ENCODE measurements at places on chromosomes 12 and 14. TPM values are rescaled to one million over a fixed set of nuclear protein-coding genes. Genes with fewer than 3 reads are reported as not detected.

DNA sequence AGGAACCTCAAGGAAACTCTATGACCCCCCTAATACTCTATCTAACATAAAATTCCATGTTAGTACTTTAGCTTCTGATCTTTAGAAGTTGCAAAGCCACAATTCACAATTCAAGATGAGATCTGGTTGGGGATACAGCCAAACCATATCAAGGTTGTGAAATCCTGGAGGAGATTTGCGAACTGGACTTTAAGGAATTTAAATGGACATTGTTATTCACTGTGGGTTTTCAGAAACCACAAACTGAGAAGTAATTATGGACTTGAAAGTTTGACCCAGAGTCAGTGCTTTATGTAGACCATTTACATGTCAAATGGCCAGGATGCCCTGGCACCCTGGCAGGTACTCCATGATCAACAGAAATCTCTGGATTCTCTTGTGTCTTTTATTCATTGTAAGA lies 14.2 kb upstream of the CDKL1 start:
- peak; percentile 85 for DNase-seq

DNA sequence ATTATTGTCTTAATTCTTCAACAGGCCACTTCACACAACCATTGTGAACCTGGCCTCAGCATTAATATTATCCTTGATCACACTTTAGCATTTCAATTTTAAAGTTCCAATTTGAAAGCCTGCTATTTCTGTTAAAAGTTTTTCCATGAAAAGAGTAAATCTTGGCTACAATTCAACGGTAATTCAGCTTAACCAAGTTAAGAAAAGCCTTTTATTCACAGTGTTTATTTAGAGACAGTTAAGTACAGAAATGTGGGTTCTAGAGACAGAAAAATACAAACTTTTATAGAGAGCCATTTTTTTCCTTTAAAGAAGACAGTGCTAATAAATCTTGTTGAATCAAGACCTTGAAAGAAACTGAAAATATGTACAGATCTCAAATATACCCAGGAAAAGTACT lies 103.9 kb downstream of the NPAS3 start:
- no peak for DNase-seq

DNA sequence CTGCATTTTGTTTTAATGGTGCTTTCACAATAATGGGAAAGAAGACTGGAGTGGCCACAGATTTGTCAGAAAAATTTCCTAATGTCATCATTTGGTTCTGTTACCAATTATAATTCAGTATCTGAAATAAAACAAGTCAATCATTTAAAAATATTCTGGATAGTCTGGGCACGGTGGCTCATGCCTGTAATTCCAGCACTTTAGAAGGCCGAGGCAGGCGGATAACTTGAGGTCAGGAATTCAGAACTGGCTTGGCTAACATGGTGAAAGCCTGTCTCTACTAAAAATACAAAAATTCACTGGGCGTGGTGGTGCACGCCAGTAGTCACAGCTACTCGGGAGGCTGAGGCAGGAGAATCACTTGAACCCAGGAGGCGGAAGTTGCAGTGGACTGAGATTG lies 4.0 kb upstream of the LIMA1 start:
- no peak for DNase-seq

DNA sequence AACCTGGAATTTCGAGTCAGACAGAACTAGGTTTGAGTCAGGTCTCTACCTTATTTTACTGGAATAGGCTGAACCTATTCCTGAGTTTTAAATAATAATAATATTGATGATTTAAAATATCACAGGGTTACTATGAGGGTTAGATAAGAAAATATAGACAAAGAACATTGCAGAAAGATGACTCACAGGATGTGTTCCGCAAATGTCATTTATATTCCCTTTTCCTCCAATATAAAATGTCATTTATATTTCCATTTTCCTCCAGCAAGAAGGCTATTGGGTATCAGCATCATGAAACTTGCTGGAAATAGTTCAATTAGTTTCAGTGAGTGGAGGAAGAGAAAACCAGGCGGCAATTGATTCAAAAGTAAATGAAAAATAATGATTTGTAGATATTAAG lies 163.9 kb upstream of the RASSF8 start:
- DNase-seq, result no peak

DNA sequence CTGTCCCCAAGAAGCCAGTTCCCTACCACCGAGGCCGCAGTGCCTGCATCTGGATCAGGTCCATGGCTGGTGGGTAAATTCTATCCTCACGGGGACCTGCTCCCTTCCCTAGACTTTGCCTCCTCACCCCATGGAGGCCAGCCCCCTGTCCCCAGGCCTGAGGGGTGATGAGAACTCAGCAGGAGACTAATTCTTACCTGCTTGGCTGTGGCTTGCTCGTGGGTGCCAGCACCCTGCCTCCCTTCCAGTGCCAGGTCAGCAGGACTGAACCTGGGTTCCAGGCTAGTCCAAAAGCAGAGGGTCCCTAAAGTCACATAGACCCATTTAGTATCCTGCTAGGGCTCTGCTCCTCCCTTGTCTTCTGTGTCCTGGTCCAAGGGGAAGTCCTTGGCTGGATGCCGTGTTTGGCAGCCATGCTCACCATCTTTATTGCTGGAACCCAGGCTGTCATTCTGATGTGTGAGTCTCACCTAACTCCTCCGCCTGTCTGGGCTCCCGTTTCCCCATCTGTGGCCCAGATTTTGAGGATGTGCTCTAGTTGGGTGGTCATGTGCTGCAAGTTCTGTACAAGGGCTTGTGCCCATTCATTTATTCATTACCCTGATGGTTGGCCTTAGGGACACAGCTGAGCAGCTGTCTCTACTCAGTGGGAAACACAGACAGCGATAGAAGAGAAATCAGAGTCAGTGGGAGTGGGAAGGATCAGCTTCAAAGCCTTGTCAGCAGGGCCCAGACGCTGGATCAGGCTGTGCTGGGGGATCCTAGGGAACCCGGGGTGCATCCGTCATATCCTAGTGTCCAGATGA lies 949 bp downstream of the PLBD2 start:
- peak; percentile 32 for DNase-seq

- DNase-seq, result no peak
Observed at GRCh38 chr14:84655014-84655413, 874.9 kb upstream of the FLRT2 start.

GRCh38 chr14:81396113-81396512 lies 4.0 kb downstream of the STON2 start:
- DNase-seq, result no peak

DNA sequence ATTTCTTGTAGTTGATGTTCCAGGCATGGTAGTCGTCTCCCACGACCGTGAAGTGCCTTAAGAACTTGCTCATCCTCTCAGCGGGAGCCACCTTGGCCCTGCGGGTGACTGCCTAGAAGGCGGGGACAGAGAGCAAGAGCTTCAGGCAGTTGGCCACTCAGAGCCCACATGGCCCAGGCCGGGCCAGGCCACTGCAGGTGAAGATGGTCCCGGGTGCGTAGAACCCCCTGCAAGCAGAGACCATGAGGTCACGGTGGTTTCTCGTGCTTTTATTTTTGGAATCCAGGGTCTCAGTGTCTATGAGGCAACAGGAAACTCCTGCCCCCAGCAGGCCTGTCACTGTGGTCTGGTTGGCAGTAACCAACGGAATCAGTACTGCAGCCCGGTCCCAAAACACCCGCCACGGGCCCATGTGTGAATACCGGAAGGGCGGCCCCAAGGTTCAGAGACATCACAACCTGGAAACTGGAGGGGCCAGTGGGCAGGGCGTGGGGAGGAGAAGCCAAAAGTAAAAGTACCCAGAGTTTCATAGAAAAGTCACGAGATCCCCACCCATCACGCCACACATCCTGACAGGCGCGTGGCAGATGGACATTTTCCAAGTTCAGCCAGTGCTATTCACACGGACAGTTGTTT lies 27.5 kb downstream of the HVCN1 start:
- no peak for DNase-seq

DNA sequence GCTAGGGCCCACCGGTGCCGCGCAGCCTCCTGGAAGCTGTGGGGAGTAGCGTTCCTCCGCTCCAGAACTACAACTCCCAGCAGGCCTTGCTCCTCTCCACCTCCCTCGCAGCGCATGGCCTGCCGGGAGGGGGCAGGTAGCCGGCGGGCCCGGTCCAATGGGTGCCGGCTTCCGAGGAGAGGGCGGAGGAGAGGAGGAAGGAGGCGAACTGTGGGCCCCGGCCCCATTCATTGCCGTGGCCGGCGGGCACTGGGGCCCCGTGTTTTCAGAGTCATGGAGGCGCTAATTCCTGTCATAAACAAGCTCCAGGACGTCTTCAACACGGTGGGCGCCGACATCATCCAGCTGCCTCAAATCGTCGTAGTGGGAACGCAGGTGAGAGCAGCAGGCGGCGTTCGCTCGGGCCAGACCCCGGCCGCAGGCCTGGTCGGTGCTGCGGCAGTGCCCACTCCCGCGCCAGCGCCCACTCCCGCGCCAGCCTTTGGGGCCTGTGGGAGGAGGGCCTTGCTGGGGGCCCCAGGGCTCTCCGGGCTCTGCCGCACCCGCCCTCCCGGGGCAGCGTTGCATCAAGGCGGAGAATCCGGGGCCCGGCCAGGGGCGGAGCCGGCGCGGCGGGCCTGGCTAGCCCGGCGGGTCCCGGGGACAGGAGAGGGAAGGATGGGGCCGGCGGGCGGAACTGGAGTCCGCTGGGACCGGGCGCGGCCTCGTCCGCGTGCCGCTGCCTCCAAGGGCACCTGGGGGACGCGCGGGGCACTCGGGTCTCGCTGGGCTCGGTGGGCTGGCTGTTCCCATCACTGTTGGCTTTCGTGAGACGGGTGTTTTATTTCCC lies at the start of gene DNM1L:
Gene DNM1L (plus strand): TSS at position 211 of the 829 bp plus-strand sequence. CDS start 63 bp downstream, at position 274.
- DNase-seq, result peak; percentile 97

DNA sequence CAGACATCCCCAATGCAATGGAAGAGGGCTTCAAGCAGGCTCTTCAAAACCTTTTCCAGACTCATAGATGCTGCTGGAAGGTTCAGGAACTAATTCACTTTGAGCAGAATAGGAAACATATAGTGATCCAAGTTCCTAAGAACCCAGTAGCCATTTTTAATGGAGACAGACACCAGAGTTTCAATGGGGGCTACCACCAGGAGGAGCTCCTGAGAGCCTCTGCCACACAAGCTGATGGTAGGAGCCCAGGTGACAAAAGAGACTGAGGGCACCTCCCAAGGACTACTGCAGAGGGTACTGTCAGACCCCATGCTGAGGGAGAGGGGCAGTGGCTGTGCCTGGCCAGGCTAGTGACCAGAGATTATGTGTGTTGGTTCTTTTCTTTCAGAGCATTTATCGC lies 45.9 kb downstream of the IFNG start:
- no peak for DNase-seq

DNA sequence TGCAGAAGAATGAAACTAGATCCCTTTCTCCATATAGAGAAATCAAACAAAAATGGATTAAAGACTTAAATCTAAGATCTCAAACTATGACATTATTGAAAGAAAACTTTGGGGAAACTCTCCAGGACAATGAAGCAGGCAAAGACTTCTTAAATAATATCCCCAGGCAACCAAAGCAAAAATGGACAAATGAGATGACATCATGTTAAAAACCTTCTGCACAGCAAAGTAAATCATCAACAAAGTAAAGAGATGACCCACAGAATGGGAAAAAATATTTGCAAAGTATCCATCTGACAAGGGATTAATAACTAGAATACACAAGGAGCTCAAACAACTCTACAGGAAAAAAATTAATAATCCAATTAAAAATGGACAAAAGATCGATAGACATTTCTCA lies 101.0 kb downstream of the RALGAPA1 start:
- peak; percentile 12 for DNase-seq

DNA sequence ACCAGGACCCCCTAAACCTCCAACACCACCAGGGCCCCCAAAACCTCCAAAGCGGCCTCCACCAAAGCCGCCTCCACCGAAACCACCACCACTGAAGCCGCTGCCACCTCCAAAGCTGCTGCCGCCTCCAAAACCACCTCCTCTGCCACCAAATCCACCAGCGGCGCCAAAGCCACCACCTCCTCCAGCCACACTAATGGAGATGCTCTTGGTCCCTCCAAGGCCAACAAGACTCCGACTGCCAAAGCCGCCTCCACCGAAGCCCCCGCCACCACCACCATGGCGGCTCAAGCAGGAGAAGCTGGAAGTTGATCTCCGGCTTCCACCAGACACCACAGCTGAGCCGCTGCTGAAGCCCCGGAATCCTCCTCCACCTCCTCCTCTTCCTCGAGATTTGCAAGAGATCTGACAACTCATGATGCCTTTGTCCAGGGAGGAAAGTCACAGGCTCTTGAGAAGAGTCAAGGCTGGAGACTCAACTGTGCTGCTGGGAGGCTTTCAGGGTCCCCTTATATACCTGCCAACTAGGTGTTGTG lies at the start of gene KRT2:
Gene KRT2 (minus strand): TSS at position 486 of the 536 bp plus-strand sequence. CDS start 69 bp downstream, at position 417.
- no peak for DNase-seq

DNA sequence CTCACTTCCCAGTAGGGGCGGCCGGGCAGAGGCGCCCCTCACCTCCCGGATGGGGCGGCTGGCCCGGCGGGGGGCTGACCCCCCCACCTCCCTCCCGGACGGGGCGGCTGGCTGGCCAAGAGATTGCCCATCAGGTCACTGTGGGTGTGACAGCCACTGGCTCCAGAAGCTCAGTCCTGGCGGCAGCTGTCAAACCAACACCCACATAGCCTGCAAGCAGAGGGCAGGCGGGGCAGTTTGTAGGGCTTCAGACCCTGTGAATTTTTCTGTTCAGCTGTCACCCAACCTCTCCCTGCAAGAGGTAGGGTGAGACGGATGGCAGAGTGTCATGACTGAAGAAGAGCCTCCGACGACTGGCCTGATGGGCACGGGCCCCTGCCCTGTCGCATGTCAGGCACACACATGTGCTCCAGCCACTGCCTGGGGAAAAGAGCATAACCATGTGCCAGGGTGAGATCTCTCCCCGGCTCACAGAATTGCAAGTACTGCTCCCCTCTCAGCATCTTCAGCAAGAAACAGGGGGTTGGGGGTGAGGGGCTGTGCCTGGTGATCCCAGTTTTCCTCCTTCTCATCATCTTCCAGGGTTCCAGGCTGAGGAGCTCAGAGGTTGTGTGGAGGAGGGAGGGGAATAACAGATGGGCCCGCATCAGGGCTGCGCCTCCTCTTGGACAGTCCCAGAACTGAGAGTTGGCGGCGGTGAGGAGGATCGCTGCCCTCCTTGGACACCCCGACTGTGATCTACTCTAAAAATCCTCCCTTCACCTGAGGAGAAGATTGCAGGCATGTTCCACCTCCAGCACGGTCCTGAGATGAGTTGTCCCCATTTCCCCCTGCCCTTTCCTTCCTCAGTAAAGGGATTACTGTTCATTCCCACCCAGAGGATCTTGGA lies 11.2 kb upstream of the PRPH start:
- no peak for DNase-seq

GRCh38 chr12:28145216-28145615 lies 45.0 kb upstream of the CCDC91 start:
- no peak for DNase-seq

DNA sequence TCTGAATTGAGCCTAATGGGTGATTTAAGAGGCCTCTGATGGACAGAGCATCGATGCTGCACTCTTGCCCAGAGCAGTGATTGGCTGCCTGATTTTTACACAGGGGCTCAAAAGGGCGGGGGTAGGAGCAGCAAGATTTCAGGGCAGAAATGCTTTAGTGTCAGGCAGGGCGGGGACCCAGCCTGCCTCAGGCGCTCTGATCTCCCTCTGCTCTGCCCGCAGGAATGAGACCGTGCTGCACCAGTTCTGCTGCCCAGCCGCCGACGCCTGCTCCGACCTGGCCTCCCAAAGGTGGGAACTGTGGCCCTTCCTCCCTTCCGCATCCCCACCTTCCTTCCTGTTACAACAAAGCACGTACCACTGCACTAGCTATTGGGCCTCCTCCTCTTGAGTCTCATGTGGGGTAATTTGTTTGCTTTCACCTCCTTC lies 32.4 kb downstream of the IQSEC3 start:
- DNase-seq, result no peak

Gene P2RX2
- not detected for total RNA-seq

Gene KRT3
- not detected for total RNA-seq

Gene TRIM9
- total RNA-seq, result 0.64 TPM

Gene SLC6A15
- total RNA-seq, result 0.43 TPM

Data from fibroblast of villous mesenchyme (primary cell).